Osteocyte (in vitro differentiated cells): ENCODE measurements at places on chromosomes 5 and 9. TPM values are rescaled to one million over a fixed set of nuclear protein-coding genes. Genes with fewer than 3 reads are reported as not detected.

DNA sequence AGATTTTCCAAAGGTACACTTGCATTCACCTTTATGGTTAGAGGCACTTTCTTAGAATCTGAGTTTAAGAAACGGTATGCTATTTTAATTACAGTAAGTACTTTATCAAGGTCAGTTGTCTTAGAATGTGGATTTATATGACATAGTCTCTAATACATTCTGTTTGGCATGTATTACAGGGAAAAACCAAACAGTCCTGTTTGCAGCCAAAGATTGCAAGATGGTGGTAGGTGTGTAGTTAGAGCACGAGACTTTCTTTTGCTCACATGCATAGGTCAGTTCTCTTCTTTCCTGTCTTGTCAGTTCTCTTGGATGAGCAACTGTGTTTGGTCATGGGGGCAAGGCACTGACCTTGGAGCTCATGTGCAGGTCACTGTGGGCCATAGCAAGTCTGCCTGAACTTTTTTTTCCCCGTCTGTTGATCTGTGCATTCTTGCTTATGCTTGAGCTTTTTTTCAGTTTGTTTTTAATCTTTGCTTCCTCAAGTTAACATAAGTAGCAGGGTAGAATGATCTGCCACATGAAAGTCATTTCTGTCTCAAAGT is 20.6 kb downstream of the ZSWIM6 start:
- DNase-seq: no peak

DNA sequence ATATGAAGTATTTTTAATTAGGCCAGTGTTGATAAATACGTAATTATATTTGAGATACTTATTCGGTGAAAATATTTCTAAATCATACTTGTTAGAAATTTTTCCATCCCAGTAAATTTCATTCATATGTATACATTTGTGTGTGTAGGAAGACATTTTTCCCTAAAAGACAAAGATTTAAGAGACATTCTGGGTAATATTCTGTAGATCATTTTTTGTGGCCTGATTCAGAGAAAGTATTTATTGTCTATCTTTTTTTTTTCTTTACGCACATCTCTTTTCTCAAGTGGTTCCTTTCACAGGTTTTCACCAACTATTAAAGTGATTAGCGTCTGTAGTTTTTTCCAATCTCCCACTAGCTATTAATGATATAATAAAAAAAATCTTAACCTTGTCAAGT is 224.1 kb downstream of the MEF2C start:
- no peak for DNase-seq

DNA sequence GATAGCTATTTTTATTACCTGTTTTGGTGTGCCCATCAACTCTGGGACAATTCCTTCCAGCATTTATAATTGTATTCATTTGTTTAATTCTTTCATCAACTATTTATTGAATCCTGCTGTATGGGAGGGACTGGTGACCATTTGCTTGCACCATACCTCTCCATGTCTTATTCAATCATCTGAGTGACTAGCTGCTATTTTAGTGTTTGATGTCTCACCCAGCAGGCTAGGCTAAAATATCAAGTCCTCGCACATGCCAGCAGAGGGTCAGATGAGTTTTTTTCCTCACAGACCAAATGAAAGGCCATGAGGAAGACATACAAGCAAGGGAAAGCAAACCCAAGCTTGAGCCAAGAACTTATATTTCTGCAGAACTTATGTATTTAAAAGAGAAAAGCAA is 63.9 kb downstream of the CETN3 start:
- DNase-seq: no peak

SLC1A3 gene
- total RNA-seq: 19.1 and 19.9 TPM in 2 replicates

DNAJC18 gene
- total RNA-seq: 26.2 and 32.7 TPM in 2 replicates

CFAP90 gene
- total RNA-seq: not detected in 2 replicates

NR4A3 gene
- total RNA-seq: 2.4 and 3.2 TPM in 2 replicates
